Activated CD4-positive, alpha-beta T cell treated with anti-CD3 and anti-CD28 coated beads, Interleukin-2, amount 50 U/mL, for 24 hours (primary cell): ENCODE measurements at places on chromosomes 11 and 22.
A peak's percentile ranks its signal among the peaks of the same experiment; 100 is the strongest.

DNA sequence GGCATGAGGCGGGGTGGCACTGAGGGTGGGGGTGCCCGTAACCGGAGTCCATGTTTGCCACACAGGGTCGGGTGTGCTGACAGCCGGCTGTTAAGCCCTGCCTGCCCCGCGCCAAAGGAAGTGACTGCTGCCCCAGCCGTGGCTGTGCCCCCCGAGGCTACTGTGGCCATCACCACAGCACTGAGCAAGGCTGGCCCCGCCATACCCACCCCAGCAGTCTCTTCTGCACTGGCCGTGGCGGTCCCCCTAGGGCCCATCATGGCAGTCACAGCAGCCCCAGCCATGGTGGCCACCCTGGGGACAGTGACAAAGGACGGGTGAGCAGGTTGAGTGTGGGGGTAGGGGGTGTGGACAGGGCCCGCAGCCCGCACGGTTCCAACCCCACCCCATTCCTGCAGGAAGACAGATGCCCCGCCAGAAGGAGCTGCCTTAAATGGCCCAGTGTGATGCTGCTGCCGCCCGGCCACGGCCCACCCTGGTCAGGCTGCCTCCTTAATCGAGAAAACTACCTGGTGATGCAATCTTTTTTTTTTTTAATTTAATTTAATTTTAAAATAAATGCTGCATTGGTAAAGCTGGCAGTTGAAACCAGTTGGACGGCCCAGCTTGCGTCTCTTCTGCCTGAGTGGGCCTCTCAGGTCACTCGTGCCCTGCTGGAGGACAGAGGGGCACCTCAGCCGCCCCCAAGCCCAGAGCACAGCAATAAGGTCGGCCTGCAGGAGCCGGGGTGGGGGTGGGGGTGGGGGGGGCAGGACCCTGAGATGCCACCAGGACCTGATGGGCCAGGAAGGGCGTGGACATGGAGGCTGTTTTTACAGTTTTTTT, 30.8 kb downstream of the SBF1 start:
- DNase-seq, result no peak

DNA sequence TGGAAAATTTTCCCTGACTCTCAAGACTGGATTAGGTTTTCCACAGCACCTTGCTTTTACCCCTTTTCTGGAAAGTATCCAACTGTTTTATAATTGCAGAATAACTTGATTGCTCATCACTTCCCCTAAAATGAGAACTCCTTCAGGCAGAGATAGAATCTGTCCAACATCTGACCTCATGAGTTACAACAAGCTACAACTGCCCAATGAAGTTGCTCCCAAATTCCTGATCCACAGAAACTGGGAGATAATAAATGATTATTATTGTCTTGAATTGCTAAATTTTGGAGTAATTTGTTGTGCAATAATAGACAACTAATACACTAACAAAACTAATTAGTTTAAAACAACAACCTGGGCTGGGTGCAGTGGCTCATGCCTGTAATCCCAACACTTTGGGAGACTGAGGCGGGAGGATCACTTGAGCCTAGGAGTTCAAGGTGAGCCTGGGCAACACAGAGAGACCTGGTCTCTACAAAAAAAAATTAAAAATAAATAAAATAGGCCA, 10.0 kb upstream of the CCDC83 start:
- DNase-seq, result no peak

GRCh38 chr11:64305691-64306562, 603 bp downstream of the ESRRA start:
- DNase-seq, result peak; percentile 61

DNA sequence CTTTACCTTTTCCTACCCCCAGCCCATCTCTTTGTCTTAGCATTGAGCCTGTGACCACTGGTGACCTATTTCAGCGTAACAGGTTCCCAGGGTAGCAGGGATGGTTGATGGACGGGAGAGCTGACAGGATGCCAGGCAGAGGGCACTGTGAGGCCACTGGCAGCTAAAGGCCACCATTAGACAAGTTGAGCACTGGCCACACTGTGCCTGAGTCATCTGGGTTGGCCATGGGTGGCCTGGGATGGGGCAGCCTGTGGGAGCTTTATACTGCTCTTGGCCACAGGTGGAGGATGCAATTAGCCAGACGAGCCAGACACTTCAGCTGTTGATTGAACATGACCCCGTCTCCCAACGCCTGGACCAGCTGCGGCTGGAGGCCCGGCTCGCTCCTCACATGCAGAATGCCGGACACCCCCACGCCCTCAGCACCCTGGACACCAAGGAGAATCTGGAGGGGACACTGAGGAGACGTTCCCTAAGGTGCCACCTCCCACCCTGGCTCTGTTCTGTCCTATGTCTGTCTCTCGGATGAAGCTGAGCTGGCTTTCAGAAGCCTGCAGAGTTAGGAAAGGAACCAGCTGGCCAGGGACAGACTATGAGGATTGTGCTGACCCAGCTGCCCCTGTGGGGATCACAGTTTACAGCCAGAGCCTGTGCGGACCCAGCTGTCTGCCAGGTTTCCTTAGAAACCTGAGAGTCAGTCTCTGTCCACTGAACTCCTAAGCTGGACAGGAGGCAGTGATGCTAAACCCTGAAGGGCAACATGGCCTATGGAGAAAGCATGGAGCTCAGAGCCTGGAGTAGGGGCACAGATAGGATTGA, 29.8 kb downstream of the PIK3IP1 start:
- no peak for DNase-seq

- no peak for DNase-seq
These were observed 6.2 kb upstream of the APLP2 start for GRCh38 chr11:130063451-130063850.

DNA sequence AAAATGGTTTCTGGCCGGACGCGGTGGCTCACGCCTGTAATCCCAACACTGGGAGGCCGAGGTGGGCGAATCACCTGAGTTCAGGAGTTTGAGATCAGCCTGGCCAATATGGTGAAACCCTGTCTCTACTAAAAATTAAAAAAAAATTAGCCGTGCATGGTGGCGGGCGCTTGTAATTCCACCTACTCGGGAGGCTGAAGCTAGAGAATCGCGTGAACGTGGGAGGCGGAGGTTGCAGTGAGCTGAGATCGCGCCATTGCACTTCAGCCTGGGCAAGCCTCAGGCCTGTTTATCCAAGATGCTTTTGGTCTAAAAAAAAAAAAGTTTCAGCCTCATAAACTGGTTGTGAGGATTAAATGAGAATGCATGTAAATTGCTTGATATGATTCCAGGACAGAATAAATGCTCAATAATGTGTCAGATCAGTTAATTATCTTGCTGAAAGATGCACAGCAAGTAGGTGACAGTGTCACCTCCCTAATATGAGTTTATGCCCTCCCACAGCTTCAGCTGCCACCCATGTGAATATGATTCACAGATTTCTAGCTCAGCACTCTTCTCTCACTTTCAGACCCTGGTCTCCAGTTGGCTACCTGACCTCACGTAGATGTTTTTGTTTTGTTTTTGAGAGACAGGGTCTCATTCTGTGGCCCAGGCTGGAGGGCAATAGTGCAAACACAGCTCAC, 1.1 kb upstream of the ALG8 start:
- DNase-seq, result no peak

- no peak for DNase-seq
These were observed 65.9 kb downstream of the UBASH3B start for GRCh38 chr11:122721201-122721963.

DNA sequence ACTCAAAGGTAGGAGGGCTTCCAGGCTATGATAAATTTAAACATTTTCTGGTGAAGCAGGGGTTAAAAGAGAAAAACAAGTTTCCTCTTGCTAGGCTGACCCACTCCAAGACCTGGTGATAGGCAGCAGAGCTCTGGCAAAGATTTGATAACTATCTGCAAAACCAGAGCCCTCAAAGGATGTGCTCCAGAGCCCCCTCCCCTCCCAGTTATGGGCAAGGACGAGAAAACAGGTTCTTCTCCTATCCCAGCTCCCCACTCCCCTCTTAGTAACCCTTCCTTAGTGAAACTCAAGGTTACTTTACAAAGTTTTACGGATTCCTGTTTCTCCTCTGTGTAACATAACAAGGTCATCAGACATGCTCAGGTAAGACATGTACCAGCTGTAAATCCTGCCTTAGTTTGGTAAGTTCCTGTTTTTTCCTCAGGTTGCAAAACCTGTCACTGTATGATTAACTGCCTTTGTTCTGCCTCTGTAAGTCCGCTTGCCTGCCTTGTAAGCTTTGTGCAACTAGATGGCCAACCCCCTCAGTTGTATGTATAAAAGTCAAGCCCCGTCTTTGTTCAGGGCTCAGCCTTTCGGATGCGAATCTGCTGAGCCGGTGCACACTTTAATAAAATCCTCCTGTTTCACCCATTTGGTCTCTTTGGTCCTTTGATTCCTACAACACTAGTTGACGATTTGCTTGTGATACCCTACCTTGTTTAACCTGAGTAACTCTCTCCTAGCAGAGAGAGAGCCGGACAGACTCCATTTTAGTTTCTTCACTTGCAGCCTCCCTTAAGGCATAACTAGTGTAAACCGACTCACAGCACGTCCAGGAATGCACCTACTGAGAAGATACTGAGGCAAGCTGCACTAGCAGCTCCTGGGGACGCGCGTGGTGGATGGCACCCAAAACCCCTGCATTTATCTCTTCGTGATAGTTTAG, 13.9 kb downstream of the APOBEC3H start:
- DNase-seq, result no peak

- no peak for DNase-seq
These were observed 25.3 kb downstream of the UEVLD start for GRCh38 chr11:18563090-18563730.

- no peak for DNase-seq
These were observed 7.6 kb downstream of the TMEM121B start for GRCh38 chr22:17113600-17113999.

GRCh38 chr11:79314906-79315689, 125.7 kb downstream of the TENM4 start:
- DNase-seq, result no peak
